ENCODE measurements at places on chromosomes 2 and 18.
A peak's percentile ranks its signal among the peaks of the same experiment; 100 is the strongest.

DNA sequence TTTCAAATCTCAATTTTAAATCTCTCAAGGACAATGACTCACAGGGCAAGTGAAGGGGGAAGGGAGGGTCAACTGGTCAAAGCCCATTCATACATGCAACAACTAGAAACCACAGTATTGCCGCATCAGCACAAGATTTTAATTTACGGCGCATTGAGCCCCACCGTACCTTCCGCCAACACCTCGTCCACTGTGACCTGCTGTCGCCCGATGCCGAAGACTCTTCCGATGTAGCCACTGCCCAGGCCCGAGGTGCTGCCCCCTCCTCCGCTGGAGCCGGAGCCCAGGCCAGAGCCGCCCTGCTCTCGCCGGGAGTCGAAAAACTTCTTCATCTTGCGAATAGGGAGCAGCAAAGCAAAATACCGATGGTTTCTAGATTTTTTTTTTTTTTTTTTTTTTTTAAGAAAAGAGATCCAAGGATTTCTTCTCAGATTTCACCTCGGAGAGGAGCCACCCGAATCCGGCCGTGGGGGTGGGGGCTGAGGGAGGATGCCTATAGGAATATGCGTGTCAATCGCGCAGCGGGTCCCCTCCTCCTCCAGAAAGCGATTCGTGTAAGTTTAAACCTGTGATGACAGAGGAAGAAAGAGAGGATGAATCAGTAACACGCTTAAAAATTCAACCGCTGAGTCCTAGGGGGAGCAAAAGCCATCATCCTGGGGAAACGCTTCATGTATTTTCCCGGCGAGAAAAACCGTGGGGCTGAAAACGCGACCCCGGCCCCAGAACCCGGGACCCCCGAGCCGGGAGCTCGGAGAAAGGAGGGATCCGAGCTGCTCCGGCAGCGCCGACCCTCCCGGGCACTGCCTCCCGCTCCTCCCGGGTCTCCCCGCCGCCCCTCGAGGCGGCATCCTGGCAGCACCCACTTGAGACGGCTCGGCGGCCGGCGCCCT lies 584 bp downstream of the AAK1 start:
- DNase-seq = no peak

GRCh38 chr18:46832849-46833248 lies 76.0 kb upstream of the ST8SIA5 start:
- DNase-seq = no peak

DNA sequence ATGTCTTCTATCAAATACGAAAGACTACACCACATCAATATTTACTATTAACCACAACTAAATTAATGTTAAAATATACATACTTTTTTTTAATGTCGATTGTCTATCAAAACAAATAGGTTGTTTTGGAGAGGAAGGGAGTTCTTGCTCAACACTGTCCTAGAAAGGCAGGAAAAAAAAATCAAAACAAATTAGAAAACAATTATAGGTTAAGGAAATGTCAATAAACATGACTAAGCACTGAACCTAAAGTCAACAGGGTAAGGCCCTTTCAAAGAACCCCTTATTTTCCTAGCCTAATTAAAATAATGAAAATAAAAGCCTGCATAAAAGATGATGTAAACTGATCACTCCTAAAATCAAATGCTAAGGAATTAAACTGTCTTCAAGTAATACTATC lies 2.8 kb downstream of the CEP76 start:
- peak; percentile 38 for DNase-seq

- no peak for DNase-seq
Observed at GRCh38 chr18:48931680-48932461, 18.9 kb downstream of the SMAD7 start.

- no peak for DNase-seq
Observed at GRCh38 chr2:149489452-149489851, 98.1 kb downstream of the MMADHC start.

- DNase-seq = no peak
Observed at GRCh38 chr2:207902821-207903220, 122.5 kb downstream of the PLEKHM3 start.
